Peyer's patch (tissue), 4 donors: ENCODE measurements at places on chromosomes 2 and 18. TPM values are rescaled to one million over a fixed set of nuclear protein-coding genes. Genes with fewer than 3 reads are reported as not detected.

CPLX4 gene
- total RNA-seq, result not detected

PDE1A gene
- 2.1 TPM for total RNA-seq

- no peak for DNase-seq
Measured at GRCh38 chr2:105239924-105240323, 1.6 kb upstream of the GPR45 start.

DNA sequence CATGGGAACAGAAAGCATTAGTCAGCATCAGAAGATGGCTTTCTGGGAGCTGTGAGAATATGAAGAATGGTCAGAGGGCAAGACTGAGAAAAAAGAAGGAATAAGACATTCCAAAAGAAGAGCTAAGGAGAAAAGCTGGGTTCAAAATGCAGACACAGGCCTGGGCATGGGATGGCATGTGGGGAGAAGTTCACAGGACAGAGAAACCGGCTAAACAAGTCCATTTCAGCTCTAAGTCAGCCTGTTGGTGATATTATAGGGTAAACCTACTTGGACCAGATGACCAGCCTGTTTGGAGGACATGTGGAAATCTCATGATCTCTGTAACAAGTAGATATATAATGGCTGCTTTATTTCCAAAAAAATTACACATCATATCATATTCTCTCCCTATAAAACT lies 91.7 kb upstream of the MEIS1 start:
- no peak for DNase-seq

RAB27B gene
- total RNA-seq, result 4.7 TPM

PTPN2 gene
- 43.7 TPM for total RNA-seq

DNA sequence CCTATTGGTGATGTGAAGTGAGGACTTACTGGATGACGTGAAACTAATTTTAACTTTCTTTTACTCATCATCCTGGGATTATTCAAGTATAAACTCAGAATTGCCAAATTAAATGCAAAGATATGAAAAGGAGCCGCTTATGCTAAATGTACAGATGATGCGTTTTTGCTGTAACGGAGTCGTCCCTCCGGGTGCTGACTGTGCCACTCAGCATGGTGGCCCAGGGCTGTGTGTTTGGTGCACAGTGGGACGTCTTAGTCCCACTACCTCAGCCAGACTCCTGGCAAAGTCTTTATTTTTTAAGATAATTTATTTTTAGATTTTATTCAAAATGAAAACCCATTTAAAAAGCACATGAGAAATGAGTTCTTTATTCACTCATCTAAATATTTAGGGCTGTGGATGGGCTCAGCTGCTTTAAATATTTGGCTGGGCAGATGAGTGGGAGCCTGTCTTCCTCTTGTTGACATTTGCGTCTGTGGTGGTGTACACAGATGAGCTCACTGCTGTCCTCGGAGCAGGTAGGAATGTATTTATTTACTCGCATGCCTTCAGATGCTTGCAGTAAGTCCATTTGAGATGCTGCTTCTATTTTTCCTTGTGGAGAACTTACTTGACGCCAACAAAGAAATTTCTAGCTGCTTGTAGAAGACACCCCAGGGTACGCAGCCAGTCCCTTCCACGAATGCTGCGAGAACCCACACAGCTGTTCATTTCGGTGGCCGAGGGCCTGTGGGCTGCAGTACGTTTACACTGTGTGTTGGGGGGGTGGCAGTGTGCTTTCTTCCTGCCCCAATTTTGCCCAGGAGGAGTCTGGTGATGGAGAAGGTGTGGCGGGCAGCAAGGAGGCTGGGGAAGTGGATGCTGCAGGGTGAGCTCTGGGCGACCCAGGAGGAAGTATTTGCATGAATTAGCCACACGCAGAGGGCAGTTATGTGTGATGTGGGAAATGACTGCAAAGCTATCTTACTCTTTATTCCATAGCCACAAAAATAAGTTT lies 105.0 kb downstream of the AGAP1 start:
- DNase-seq, result no peak

PLA2R1 gene
- total RNA-seq, result 11.6 TPM

GRCh38 chr18:43170586-43170985 lies 55.1 kb upstream of the RIT2 start:
- DNase-seq, result no peak

HOXD8 gene
- 5.5 TPM for total RNA-seq

MYO5B gene
- total RNA-seq, result 158 TPM
